ENCODE measurements at places on chromosomes 13 and 19.

- DNase-seq: no peak
Measured at GRCh38 chr13:40657951-40658350, 8.5 kb downstream of the FOXO1 start.

DNA sequence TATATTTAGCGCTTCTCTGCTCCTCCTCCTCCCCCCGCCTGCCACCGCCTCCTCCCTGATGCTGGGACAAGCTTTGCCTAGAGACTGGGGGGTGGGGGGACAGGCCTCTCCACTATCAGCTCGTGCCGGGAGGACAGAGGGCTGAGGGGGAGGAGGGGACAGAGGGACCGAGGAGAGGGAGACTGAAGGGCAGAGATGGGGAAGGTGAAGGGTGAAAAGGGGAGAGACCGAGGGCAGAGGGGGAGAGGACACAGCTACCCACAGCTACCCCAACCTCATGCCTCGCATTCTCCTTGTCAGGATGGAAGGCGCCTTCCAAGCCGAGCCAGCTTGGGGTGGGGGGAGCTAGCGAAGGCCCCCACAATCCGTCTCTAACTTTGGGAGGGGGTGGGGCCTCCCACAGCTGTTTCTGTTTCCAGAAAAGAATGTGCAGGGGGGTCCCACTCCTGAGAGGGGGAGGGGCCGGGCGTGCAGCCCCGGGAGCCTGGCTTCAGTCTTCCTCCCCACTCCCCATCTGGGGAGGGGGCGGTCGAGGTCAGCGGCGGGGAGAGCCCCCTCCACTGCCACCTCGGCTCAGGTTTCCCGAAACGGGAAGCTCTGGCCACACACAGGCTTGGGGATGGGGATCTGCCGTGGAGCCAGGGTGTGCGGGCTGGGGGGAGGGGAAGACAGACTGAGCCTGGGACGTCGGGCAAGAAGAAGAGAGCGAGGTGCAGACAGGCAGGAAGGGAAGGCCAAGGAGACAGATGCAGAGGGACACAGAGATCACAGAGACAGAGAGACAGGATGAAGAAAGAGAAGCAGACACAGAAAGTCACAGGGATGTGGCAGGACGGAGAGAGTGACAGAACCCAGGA lies 1.6 kb downstream of the DACT3 start:
- no peak for DNase-seq

- DNase-seq: no peak
Measured at GRCh38 chr13:73325723-73326558, 267.1 kb downstream of the KLF5 start.

DNA sequence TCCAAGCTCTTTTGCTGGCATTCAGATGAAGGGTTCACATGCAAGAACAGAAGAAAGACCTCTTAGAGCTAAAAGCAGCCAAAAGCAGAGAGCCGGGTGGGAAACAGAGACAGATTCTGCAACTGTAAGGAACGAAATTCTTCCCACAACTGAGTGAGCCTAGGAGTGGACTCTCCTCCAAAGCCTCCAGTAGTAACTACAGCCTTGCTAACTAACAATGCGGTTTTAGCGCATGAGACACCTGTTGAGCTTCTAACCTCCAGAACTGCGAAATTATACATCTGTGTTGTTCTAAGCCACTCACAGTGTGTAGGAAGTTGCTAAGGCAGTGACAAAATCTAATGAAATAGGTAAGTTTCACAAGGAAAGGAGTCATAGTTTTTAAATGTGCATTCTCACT lies 98.1 kb upstream of the SLITRK1 start:
- DNase-seq: no peak

GRCh38 chr13:25380741-25381324 lies 9.1 kb downstream of the ATP8A2 start:
- DNase-seq: no peak

GRCh38 chr19:49217382-49217781 lies 59.8 kb downstream of the TRPM4 start:
- no peak for DNase-seq

GRCh38 chr19:4573682-4574081 lies 14.2 kb upstream of the SEMA6B start:
- DNase-seq: no peak

- peak; percentile 57 for DNase-seq
Measured at GRCh38 chr19:45863840-45864628, at the start of gene FOXA3. TSS of gene FOXA3 (plus strand) at chr19:45864326. CDS start at chr19:45864457, 131 bp downstream.

- no peak for DNase-seq
Measured at GRCh38 chr13:112510002-112510780, 77.8 kb downstream of the TUBGCP3 start.

DNA sequence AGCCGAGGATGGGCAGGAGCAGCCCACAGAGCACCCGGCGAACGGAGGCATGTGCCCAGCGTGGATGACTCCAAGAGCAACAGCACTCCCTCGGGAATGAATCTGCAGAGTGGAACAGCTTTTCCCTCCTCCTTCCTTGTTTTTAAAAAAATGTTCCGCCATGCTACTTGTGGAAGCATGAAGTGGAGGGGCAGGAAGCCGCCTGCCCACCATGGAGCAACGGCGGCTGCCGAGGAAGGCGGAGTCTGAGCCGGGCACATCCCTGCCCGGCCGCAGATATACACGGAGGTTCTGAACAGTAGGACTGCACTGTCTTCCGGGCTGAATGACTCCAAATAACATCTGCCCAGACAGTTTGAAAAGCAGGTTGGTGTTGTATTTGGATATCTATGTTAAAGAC lies 65.2 kb downstream of the SOX1 start:
- no peak for DNase-seq

DNA sequence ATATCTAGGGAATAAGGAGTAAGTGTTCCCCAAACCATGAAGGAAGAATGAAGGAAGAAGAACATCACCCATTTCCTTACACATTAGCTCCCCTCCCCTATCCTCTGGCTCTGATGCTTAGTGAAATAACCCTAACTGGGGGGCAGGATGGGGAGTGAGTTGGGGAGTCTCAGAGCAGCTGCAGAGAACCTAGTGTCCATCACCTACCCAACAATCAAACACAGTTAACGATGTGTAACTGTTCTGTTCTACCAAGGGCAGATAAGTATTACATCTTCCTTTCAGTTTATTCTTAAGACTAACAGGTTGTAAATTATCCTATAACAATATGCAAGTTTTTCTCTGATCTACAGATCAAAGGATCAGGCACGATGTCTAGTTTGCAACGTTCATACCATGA lies 12.8 kb downstream of the ELF1 start:
- no peak for DNase-seq

- no peak for DNase-seq
Measured at GRCh38 chr13:54347531-54347930, 1318.9 kb downstream of the OLFM4 start.

GRCh38 chr19:10450853-10451609 lies 30.7 kb downstream of the PDE4A start:
- DNase-seq: no peak

GRCh38 chr13:23344931-23345595 lies 88.4 kb downstream of the SACS start:
- no peak for DNase-seq

GRCh38 chr19:13963603-13964105 lies 11.3 kb downstream of the DCAF15 start:
- no peak for DNase-seq

DNA sequence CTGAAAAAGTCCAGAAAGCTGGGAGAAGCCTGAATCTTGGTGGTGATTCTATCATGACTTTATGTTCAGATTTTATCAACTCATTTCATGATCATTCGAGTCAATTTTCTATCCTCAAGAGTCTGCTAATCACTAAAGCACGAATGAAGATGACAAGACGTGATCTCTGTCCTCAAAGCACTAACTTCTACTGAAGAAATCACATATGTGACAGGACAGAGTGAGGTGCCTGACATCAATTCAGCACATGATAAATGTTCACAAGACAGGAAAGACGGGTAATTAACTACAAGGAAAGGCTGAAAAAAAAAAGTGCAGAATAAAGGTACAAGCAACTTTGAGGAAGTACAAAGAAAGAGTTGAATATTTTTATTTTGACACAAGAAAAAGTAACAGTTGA lies 487.1 kb downstream of the EFNB2 start:
- no peak for DNase-seq

GRCh38 chr19:39557811-39558623 lies 18.1 kb upstream of the EID2 start:
- no peak for DNase-seq

DNA sequence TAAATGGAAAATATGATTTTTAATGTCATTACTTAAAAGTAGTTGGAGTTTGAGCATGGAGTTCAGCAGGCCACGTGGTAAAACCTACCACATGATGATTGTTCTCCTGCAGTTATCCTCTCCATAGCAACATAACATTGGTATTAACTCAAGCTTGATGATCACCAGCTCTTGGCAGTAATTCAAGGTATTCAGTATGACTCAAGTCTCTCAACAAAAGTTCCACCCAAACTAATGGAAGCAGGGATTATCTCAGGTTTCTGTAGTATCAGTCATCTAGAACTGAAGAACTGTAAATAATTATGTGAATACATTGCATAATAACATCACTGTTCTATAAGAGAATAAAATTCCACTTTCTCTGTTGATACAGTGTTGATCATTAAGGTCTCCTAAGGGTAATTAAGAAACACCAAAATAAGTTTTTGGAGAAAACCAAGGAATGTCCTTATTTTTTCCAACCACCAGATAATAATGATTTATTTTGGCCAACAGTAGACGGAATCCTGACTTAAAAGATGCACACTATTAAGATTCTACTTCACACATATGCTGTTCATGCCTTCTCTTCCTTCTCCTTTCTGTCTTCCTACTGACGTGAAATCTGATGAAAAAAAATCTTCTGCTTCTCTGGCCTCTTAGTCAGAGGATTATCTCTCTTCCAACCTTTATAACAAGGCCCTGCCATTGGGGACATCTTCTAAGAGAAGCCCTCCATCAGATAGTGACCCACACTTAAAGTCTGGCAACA lies 1092.3 kb downstream of the EFNB2 start:
- DNase-seq: no peak

- no peak for DNase-seq
Measured at GRCh38 chr13:93915269-93915809, 564.1 kb downstream of the DCT start.

GRCh38 chr19:38033658-38034491 lies 126.9 kb downstream of the SIPA1L3 start:
- DNase-seq: no peak

- peak; percentile 59 for DNase-seq
Measured at GRCh38 chr19:4866595-4867424, 657 bp downstream of the PLIN3 start.

GRCh38 chr19:49741210-49741844 lies 21.8 kb downstream of the TSKS start:
- no peak for DNase-seq

- DNase-seq: no peak
Measured at GRCh38 chr13:94968040-94968756, 255.9 kb upstream of the SOX21 start.

DNA sequence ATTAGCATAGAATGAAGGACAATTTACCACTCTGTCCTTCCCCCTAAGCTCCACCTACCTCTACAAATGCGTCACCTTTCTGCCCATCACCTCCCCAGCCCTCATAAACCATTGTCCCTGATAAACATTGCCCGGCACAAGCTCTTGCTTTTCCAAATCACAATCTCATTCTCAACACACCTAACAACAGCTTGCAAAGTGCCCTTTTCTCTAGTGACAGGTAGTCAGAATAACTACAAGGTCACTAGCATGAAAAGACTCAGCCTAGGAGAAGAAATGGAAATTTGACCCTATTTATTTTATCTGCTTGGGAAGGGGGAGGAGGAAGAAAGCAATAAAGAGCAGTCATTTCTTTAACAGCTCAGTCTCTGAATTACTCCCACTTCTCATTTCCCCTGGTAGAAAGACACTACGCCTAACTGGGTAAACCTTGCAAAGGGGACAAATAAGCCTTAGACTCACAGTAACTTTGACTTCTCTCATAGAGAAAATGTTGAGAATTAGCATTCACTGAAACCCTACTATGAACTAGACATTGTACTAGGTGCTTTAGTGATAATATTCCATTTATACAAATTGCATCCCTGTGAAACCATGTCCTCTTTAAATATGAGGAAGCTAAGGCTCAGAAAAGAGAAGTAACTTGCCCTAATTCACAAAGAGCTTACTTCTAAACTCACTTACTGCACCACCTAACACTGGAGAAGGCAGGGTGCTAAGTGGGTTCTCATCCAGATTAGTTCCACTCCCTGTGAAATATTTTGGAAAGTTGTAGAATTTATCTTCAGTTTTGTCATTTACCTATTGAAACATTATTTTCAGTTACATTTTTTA lies 116.2 kb upstream of the FNDC3A start:
- DNase-seq: no peak

- peak; percentile 55 for DNase-seq
Measured at GRCh38 chr19:49327878-49328544, 3.0 kb upstream of the SLC6A16 start.

DNA sequence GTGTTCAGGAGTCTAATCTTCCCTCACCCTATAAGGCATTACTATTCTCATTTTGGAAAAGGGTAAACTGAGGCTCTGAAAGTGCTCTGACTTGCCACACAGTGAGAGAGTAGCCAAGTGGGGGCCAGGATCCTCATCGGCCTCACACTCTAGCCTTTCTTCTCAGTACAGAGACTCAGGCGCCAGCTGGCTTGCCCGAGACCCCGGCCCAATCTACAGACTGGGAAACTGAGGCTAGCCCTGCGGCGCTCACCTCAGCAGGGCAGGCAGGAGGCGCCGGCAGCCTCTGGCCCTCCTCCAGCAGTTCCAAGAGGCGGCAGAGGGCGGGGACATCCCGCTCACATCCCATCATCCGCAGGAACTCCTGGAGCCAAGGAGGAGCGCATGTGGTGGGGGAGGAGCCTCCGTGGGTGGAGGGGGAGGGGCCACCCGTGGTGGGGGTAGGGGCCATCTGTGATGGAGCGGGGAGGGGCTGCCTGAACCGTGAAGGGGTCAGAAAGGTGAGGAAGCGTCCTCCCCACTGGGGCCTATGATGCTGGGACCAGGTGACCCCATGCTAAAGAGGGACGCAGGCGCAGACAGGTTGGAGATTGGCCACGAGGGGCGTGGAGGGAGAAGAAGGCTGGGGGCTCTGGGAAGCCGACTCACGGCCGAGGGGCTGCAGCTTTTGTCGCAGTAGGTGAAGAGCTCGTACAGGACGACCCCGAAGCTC lies 8.7 kb upstream of the INSL3 start:
- DNase-seq: no peak

DNA sequence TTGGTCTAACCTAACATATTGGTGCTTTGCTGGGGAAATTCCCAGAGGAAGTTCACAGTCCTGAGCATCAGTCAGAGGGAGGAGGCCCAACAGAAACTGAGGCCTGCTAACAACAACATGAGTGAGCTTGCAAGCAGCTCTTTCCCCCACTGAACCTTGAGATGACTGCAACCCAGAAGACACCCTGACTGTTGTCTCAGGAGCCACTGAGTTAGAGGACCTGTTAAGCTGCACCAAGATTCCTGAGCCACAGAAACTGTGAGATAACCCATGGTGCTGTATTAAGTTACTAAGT lies 193.2 kb upstream of the UBL3 start:
- DNase-seq: no peak

- DNase-seq: no peak
Measured at GRCh38 chr19:17113127-17113785, 37.7 kb downstream of the MYO9B start.

- no peak for DNase-seq
Measured at GRCh38 chr13:87894059-87894458, 222.9 kb downstream of the SLITRK5 start.

Data from activated CD8-positive, alpha-beta memory T cell treated with anti-CD3 and anti-CD28 coated beads, Interleukin-2, amount 50 U/mL, for 4 hours (primary cell).